ENCODE measurements at places on chromosomes 11 and 22. TPM values are rescaled to one million over a fixed set of nuclear protein-coding genes. Genes with fewer than 3 reads are reported as not detected.
A peak's percentile ranks its signal among the peaks of the same experiment; 100 is the strongest.

- peak; percentile 95 for DNase-seq
These were observed 12.5 kb downstream of the L3MBTL2 start for GRCh38 chr22:41217553-41218157.

KCNC1 gene
- 0.13 TPM for total RNA-seq

DNA sequence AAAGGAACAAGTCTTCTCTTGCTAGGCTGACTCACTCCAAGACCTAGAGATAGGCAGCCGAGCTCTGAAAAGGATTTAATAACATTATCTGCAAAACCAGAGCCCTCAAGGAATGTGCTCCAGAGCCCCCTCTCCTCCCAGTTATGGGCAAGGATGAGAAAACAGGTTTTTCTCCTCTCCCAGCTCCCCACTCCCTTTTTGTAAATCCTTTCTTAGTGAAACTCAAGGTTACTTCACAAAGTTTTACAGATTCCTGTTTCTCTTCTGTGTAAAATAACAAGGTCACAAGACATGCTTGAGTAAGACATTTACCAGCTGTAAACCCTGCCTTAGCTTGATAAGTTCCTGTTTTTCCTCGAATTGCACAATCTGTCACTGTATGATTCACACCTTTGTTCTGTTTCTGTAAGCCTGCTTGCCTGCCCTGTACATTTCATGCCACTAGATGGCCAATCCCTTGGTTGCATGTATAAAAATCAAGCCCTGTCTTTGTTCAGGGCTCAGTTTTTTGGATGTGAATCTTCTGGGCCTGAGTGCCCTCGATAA lies 489.4 kb downstream of the KCNA4 start:
- peak; percentile 62 for DNase-seq

MS4A1 gene
- total RNA-seq: not detected

DNA sequence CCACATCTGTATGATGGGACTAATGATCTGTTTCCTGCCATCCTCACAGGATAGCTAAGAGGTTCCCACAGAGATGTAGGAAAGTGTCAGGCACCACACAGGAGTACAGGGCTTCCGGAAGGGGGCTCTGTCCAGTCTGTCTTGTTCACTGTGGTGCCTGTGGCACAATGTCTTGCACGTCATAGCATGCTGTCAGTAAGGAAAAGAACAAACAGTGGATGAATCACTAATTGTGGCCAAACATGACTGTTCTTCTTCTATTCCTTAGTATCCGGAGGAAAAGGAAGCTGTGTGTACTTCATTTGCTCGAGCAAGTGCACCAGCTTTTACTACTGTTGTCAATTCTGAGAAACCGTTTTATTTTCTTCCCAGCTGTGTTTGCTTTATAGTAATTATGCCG lies 73.4 kb upstream of the YWHAH start:
- no peak for DNase-seq

NDUFC2 gene
- total RNA-seq: 425 TPM

DNA sequence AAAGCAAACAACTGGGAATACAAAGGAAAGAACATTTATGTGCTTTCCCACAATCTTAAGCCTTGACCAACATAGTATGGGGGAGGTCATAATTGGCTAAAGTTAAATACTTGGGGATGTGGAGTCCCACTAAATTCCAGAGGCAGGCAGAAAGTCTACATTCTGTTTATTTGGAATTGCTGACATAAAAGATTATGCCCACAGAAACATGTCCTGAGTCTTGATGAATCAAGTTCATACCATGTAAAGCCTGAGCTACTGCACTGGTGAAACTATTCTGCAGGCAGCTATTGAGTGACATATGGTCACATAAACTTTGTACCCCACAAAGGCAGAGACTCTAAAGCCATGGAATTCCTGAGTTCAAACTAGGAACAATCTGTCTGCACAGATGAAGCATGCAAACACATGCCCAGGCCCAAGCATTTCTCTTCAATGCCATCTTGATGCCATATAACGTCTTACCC lies 69.9 kb upstream of the CHRM4 start:
- DNase-seq: no peak

TEX54 gene
- 0.77 TPM for total RNA-seq

GPR83 gene
- 0.06 TPM for total RNA-seq

SHISAL1 gene
- 2.5 TPM for total RNA-seq

ABCG4 gene
- 0.33 TPM for total RNA-seq

- peak; percentile 73 for DNase-seq
These were observed 1.0 kb downstream of the VWCE start for GRCh38 chr11:61293867-61294716.

DNA sequence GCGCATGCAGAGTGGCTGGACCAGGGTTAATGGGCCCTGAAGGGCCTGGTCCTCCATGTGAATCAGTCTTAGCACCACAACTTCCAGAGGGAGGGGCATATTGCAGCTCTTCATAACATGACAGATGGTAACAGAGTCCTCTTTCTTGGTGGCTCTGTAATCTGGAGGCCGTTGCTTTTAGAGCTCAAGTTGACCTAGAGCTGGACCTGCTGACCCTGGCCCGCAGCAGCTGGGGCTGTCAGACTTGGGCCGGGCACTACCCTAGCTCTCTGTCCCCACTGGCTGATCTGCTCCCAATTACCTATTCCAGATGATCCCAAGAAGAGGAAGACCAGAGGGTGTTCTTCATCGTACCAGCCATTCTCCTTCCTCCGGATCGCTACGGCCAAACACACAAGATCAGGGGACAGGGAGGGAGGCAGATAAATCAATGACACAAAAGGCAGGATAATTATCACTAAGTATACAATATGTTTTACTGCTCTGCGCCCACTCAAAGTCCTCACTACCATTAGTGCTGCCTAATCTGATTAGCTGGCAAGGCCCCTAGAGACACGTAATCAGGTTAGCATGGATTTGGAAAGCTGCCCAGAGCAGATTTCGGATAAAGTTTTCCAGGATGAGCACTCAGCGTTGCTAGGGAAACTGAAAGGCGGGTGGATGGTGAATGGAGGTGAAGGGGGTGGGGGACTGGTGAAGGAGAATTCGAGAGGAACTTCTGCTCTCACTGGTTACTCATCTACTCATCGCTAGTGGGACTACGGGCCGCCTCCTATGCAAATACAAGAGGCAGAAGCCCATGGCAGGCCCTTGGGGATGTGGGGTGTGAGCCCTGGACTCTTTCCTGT lies 64.5 kb upstream of the PHOX2A start:
- DNase-seq: peak; percentile 99

SMTNL1 gene
- total RNA-seq: not detected

DNA sequence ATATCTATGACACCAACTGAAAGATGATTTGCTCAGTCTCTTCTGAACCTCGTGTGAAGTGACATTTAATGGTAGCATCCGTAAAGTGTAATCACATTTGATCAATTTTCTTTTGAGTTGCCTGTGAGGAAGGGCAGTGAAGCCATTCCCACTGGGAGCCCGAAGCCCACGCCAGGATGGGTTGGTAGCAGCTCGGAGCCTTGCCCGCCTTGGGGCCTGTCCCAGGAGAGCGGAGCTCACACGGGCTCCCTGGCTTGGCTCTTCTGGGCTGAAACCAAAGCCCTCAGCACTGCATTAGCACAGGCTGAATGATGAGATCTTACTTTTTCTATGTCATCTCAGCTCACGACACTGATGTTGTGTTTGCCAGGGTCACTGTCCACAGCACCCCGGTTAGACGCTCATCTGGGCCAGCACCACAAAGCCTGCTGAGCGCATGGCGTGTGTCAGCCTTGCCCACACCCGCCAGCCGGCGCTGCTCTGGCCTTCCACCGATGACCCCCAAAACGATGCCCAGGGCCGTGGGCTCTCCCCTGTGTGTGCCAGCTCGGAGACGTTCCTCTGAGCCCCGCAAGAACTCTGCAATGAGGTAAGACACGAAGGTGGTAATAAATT lies 9.3 kb upstream of the TRMU start:
- DNase-seq: no peak

DNA sequence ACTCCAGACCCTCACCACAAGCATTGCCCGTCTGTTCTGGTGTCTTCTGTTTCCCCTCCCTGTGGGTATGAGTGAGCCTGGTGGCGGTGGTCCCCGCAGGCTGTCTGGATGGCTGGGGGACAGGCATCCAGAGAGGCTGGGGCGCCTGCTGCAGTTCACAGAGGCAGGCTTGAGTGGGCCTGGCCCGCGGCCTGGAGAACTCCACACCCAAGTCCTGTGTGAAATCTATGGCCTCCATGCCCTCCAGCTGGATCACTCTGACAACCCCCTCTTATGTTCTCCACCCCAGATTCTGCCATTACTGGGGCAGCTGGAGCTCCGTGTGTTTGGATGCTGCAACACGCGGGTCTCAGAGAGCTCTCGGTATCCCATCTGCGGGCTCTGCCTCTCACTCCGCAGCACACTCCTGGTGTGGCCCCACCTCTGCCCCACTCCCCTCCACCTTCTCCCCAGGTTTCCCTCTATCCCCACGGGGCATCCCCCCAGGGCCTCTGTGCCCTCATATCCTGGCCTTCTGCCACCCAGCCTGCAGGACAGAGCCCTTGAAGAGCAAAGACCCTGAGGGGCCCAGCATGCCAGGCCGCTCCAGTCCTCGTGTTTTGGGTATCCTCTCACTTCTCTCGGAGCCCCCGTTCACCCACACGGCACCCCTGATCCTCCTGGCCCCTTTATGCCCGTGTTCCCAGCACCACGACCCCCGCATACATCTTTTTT lies 31.3 kb downstream of the LRRC74B start:
- no peak for DNase-seq

- DNase-seq: no peak
These were observed 65.2 kb downstream of the ARFGAP3 start for GRCh38 chr22:42791721-42792452.

DNA sequence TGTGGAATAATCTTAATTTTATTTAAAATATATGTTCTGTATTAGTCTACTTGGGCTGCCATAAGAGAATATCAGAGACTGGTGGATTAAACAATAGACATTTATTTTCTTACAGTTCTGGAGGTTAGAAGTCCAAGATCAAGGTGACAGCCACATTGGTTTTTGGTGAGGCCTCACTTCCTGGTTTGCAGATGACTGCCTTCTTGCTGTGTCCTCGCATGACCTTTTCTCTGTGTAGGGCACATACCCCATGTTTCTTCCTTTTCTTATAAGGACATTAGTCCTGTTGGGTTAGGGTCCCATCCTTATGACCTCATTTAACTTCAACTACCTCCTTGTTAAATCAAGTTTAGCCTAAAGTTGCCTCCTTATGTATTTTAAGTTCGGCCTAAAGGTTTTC lies 202.7 kb upstream of the MPPED2 start:
- peak; percentile 45 for DNase-seq

DNA sequence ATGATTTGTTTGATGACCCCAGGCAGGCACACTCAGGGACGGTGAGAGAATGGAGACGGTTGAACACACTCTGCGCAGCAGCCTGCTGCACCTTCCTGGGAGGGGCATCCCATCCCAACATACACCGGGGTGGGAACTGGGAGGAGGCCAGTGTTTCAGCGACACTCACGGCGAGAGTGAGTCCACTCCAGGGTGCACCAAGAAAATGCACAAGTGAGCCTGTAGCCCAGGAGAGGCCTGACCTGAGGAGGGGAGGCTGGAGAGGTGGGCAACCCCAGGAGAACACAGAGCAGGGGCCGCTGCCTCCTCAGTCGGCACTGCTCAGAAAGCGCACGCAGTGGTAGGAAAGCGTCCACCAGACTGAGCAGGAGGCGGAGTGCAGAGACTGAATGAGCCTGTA lies 54.5 kb downstream of the IGF2 start:
- DNase-seq: no peak

DNA sequence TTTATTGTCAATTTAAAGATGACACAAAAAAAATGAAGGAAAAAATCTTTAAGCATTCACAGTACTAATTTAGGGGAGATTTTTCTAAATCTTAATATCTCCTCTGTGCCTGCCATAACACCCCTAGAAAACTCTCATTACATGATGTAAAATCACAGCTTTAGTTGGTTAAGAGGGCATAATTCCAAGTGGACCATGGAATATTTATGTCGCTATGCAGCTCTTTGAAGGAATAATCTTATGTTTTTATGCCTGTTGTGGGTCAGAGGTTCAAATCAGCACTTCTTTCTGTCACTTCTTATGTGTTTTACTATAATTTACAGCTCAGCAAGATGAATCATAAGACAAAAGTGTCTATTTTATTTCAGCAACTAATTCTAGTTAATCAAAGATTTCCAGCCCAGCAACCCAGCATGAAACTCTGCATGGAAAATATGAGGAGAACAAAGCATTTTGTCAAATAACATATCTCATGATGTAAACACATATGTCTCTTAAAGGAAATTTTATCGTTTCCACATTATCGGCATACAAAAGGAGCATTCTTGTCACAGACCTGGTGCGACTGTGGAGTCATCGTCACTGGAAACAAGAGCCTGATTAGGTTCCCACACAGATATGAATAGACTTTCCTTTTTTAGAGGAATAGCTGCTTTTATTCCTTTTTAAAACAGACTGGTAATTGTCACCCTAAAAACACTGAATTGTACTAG lies 274.8 kb downstream of the SOX6 start:
- DNase-seq: no peak

- DNase-seq: no peak
These were observed 28.3 kb upstream of the TP53I11 start for GRCh38 chr11:44978961-44979331.

DNA sequence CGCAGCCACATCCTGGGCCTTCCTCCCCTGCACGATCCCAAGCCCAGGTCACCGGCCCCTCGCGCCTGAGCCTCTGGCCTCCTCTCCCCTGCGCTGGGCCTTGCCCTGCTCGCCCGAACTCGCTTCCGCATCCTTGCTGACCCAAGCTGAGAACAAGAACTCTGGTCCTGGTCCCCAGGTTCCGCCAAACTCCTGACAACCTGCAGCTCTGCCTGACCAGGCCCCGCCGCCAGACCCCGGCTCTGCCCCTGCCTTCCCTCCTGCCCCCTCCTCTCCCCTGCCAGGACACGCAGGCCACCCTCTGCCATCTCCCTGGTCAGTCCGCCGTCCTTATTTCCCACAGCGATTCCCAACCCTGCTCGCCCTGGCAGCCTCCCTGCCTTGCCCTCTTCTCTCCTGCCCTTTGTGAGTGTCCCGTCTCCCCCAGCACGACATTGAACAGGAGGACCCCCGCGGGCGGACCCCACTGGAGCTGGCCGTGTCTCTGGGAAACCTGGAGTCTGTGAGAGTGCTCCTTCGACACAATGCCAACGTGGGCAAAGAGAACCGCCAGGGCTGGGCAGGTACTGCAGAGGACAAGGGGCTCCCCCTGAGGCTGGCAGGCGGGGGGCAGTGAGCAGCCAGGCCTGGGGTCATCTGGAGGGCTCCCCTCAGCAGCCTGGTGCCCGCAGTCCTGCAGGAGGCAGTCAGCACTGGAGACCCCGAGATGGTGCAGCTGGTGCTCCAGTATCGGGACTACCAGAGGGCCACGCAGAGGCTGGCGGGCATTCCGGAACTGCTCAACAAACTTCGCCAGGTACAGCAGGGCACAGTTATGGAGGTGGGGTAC lies 762 bp downstream of the ANKRD13D start:
- no peak for DNase-seq

- no peak for DNase-seq
These were observed 256.4 kb upstream of the SESN3 start for GRCh38 chr11:95487391-95487790.

Measured in A673 (cell line).